CD8-positive, alpha-beta memory T cell (primary cell): ENCODE measurements at places on chromosomes 7 and 10. TPM values are rescaled to one million over a fixed set of nuclear protein-coding genes. Genes with fewer than 3 reads are reported as not detected.

DNA sequence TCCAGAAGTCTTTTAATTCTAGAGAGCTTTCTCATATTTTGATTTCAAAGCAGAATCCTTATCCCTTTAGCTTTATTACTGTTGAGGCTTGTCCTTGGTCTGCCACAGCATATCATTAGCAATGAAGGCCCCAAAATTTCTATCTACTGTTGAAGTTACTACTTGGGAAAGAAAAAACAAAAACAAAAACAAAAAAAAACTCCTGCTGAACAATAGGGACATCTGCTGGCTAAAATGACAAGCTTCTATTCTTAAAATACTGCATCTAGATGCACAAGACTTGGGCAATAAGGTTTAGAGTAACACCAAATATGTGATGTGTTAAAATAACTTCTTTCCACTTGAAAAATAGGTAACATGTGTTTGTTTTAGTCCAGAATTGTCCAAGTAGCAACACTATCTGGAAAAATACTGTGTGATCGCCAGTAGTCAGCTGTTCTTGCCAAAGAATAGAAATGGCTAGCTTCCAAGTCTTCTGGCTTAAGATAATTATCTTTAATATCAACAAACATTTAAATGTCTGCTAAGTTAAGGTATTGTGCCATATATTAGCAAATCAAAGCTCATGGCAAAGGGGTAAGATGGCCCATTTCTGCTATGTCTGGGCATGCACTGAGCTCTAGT is 3.8 kb upstream of the DMTF1 start:
- DNase-seq = no peak

GRCh38 chr10:49135575-49136313 is 1.9 kb upstream of the FAM170B start:
- DNase-seq = no peak

GRCh38 chr10:116915340-116915739 is 66.0 kb downstream of the ENO4 start:
- DNase-seq = no peak

The RAMP3 gene
- total RNA-seq = not detected

The ZNF12 gene
- 18.8 TPM for total RNA-seq

DNA sequence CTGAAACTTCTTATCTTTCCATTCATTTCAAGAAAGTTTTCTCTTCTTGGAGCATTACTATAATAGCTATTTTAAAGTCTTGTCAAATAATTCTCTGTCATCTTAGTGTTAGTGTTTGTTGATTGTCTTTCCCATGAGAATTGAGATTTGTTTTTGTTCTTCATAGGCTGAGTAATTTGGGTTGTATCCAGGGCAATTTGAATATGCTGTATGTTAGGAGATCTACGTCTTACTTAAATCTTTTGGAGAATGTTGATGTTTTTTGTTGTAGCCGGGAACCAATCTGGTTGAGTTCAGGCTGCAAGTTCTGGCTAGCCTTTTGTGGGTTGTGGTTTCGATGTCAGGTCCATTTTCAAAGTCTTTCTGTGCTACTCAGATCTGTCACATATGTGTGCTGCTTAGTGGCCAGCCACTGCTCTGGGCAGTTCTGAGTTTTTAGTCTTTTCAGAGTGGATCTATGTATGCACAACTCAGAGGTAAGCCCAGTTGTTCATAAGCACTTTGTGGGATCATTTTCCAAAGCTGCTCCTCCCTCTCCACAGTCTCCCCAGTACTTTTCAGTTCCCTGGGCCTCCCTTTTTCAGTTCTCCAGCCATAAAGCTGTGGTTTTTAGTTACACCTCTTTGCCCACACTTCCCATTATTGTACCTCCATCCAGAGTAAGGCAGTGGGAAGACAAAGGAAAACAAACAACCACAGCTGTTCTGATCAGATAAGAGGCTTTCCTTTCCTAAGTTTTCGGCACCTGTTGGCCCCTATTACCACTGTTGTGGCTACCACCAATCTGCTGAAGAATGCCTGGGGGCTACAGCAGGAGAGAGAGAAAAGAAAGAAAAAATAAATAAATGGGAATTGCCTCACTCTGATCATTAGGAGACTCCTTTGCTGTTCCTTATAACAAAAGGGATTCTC is 4.7 kb upstream of the CCNJ start:
- DNase-seq = no peak
